ENCODE measurements at places on chromosomes 12 and 14.

- DNase-seq, result no peak
Observed at GRCh38 chr14:99124482-99125105, 147.4 kb downstream of the BCL11B start.

GRCh38 chr14:89259951-89260609 lies 157.0 kb downstream of the FOXN3 start:
- DNase-seq, result no peak

DNA sequence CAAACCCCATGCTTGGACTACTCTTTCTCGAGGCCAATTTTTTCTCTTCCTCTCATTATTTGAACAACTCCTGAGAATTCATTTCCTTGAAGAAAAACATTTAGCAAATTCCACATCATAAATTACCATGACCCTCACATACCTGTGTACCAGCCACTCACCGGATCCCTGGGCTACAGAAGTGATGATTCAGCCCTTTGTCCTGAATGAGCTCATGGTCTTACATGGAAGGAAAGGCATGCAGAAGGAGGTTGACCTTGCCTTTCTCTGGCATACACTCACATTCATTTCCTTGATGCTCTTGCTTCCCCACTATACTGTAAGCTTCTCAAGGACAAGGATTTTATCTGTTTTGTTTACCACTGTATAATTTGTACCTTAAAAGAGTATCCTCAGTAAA lies 191.5 kb downstream of the SLC5A8 start:
- DNase-seq, result peak; percentile 19

GRCh38 chr12:21456291-21456780 lies 18.9 kb downstream of the PYROXD1 start:
- DNase-seq, result no peak

GRCh38 chr14:103867523-103867953 lies 20.2 kb upstream of the PPP1R13B start:
- DNase-seq, result no peak

DNA sequence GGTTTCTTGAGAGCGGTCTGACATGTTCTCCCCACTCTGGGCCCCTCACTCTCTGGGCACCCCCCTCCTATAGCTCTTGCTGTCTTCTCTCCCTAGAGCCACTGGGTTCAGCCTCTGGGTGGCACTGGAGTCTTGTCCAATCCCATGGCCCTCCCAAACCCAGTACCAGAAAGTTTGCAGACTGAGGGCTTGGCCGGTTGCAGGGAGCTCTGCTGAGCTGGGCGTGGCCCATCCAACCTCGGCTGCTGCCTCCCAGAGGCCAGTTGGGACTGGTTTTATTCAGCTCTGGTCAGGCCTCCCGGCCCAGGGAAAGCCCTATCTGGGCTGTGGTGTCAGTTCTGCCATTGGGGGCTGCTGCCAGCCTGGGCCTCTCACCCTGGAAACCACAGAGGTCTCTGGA lies 37.9 kb downstream of the ISCA2 start:
- peak; percentile 78 for DNase-seq

DNA sequence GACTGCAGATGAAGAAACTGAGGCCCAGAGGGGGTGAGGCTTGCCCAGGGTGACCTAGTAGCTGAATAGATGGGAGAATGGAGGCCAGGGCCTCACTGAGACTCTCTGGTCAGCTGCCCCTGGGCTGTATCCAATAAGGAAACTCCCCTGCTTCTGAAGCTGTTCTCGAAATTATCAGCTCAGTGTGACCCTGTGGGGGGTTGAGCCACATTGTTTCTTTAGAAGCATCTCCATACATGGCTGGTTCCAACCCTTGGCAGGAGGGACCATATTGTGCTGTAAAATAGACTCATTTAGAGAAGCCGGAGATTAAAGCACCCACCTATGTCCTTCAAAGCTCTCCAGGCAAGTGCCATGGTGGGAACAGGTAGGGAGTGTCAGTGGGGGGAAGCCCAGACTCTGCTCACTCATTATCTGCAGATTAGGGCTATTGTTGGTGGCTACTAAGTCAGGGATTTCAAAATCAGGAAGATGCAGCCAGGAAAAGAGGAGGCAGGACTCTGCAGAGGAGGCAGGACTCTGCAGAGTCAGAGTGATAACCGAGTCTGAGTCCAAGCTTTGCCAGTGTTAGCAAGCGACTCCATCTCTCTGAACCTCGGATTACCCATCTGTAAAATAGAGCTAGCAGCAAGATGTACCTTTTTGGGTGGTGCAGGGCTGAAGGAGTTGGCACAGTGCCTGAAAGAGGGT lies 3.5 kb downstream of the SERPINA5 start:
- no peak for DNase-seq

GRCh38 chr12:113049976-113050742 lies 6.4 kb upstream of the DTX1 start:
- DNase-seq, result peak; percentile 79

DNA sequence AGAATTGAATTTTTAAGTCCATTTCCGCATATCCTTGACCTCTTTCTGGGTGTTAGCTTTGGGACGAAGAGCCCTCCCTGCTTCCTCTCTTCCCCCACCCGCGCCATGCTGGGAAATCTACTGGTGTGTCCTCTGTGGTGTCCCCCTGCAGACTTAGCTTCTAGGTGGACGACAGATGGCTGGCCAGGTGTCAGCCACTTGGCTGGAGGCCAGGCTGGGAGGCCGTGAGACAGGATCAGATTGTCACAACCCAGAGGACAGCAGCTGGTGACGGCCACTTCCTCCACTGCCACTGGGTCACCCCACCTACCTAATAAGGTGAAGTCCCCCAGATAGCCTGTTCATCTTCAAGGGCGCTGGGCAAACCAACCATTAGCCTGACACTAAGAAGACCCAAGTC lies 13.3 kb upstream of the DTX1 start:
- no peak for DNase-seq

DNA sequence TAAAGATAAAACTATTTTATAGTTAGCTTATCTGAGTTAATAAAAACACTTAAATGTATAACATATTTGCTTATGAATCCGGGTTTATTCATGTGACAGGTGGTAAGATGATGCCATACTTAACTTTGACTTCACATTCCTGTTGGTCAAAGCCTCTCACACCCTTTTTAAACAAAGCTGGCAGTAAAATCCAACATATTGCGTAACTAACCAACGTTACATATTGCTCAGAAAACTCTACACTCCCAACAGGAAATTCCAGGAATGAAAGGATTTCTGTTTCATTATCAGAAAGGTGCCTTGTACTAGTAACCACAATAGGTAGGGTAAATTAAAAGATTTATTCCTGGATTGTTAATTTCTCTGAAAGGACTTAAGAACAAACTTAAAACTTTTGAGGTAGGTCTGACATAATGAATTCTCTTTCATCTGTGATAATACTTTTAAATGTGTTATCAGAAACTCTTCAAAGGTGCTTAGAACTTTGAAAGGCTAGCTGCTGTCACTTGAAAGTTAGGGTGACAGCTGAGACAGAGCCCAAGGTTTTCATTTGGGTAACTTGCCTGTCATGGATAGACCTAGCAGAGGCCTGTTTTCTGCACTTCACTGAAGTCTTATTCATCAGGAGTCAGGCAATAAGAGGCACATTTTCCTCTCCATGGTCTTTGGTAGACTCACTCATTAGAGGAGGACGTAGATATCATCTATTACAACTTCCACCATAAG lies 23.8 kb upstream of the CATSPERB start:
- no peak for DNase-seq

DNA sequence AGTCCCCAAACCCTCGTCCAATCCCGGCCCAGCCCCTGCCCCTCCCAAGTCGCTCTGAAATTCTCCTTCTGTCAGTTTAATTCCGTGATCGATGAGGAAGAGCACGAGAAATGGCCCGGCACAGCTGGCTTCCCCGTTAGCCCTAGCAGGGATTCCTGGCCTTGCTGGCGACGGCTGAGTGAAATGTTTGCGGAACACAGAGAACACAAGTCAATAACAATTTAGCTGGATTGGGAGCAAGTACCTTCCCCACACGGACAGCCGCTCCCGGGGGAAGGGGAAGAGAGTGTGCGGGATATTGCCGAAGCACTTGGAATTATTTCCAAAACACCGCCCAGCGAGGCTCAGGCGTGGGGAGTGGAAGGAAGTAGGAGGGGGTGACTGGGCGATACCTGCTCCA lies 134.6 kb downstream of the RBM19 start:
- DNase-seq, result no peak

- no peak for DNase-seq
Observed at GRCh38 chr14:101179691-101180211, 276.2 kb upstream of the RTL1 start.

DNA sequence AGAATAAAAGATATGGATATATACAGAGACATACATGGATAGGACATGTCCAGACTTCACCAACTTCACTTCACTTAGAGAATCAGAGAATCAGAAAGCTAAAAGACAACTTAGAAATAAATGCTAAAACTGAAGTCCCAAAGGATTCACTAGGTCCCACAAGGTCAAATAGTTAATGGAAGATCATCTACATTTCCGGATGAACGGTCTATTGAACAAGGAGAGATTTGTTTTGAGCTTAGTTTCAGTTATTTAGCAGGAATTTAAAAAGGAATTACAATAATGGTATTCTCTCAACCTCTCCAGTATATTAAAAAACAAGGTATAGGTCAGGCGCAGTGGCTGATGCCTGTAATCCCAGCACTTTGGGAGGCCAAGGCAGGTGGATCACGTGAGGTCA lies 187.0 kb downstream of the MED13L start:
- DNase-seq, result no peak

DNA sequence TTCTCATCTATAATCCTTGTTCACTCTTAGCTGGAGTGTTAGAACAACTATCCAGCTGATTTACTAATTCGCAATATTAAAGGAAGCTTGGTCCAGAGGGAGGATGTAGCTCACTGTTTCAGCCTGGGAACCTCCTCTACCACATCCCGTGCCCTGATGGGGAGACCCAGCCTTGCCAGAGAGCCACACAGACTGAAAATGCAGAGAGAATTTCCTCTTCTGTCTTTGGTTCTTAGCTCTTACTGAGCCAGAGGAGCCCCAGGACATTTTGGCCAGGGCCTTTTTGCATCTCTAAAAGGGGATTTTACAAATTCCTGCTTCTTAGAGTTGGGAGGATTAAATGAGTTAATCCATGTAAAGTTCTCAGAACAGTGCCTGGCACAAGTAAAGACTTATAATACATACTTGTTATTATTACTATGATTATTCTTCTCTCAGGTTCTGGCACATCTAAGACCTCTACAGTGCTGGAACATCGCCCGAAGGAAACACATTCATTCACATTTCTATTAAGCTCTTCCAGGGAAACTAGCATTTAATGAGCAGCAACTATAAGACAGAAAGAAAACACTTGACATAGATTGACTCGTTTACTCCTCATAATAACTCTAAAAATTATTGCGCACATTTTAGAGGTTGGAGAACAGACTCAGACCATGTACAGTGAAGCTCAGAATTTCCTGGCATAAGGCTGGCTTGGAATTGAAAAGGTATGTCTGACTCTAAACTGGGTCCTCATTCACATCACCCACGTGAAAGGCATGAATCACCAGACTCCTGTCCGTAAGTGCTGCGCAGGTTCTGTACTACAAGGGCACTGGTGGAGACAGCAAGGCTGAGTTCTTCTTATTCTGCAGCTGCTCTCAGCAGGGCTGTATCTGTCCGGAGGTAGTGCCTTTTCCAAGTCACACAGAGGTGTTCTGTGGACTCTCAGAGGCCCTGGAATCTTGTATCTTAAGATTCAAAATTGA lies 27.8 kb upstream of the AEBP2 start:
- peak; percentile 69 for DNase-seq
